ENCODE measurements at places on chromosomes 3 and 15.

GRCh38 chr3:175356899-175357324 lies 497.8 kb downstream of the NAALADL2 start:
- DNase-seq: no peak

GRCh38 chr3:180977498-180977897 lies 12.0 kb downstream of the DNAJC19 start:
- no peak for DNase-seq

GRCh38 chr3:29384640-29385039 lies 103.8 kb downstream of the RBMS3 start:
- DNase-seq: no peak

DNA sequence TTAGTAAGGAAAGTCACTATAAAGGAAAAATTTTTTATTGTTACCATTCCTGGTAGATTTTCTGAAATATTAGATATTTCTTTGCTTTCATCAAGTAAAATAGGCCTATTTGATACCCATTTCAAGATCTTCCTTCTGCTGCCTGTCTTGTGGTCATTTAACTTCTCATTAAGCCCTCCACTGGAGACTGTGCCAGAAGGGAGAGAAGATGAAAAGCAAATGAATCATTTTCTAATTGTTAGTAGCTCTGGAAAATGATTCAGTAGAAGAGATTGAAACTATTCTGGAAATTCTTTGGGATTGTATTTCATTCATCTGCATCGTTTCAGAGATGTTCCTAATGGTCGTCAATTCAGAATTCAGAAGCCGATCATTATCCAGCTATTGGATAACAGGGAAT lies 3.2 kb downstream of the KCTD6 start:
- DNase-seq: no peak

DNA sequence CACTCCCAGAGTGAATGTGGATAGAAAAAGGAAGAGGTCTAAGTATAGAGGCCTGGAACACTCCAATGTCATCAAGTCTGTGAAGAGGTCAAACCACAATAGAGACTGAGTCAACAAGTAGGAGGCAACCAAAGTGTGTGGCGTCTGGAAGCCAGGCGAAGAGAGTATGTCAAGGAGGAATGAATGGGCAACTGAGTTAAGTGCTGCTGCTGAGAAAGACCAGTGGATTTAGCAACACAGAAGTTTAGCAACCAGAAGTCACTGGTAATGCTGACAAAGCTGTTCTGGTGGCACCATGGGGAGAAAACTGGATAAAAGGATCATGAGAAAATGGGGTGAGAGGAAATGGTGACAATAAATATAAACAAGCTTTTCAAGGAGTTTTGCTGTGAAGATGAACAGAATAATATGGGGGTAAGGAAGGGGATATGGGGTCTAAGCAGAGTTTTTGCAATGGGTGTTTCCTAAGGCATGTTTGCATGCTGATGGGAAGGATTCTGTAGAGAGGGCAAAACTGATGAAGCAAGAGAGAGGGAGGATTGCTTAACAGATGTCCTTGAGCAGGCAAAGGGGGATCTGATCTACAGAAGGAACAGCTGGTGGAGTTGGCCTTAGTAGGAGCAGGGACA lies 38.4 kb downstream of the PCOLCE2 start:
- no peak for DNase-seq

GRCh38 chr15:64251121-64251520 lies 88.3 kb upstream of the PPIB start:
- DNase-seq: no peak

Data from activated T-cell treated with anti-CD3 and anti-CD28 coated beads for 4 hours (primary cell).